BE2C (cell line): ENCODE measurements at places on chromosomes 1 and 21.

DNA sequence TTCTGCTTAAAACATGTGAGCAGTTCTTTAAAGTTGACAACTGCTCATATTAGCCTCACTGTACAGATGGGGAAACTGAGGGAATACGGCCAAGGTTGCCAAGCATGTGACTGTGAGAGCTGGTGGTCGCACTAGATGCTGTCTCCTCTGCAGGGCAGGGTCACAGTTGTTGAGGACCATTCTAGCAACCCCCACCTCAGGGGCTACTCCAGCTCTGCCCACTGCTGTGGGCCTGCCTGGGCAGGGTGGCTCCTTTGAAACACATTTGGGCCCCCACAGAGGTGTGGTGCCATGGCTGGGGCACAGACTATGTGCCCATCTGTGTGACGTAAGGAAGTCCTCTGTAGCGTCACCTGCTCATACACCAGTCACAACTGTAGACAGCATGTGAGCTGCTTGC lies 779 bp downstream of the THEM5 start:
- no peak for DNase-seq

DNA sequence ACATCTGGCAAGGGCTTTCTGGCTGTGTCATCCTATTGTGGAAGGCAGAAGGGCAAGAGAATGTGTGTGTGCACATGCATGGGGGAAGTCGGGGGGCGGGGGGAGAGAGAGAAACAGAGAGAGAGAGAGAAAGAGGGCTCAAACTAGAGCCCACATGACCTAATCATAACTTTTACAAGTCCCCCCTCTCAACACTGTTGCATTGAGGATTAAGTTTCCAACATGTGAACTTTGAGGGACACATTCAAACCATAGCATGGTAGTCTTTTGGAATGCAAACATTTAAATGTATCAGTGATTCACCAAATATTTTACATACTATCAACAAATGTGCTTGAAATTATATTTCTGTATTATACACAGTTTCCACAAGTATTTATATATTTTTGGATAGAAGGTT lies 655.4 kb upstream of the B3GALT2 start:
- no peak for DNase-seq

DNA sequence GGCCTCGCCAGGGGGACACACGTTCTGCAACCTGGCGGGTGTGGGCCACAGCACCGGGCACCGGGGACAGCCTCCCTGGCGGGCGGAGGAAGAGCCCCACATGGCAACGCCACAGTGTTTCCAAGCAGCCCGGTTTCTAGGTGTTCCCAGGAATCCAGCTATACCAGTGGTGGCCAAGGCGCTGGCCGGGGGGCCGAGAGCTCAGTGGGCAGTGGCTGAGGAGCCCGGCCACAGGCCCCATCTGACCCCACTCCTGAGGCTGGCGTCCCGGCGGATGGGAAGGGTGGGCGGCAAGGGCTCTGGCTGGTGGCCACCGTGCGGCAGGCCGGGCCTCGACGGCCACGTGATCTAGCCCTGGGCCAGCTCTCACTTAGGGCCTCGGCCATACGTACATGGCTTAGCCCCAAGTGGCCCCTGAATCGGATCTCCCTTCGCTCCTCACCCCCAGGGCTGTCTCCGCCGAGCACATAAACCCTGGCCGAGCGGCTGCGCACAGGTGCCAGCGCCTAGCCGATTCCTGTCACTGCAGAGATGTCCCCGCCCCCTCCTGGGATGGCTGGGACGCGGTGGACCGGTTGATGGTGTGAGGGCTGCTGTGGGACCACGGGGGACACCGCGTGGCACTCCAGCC lies 68.7 kb downstream of the MORN1 start:
- no peak for DNase-seq

- DNase-seq: no peak
Measured at GRCh38 chr1:2604156-2604843, 17.7 kb downstream of the PRXL2B start.

DNA sequence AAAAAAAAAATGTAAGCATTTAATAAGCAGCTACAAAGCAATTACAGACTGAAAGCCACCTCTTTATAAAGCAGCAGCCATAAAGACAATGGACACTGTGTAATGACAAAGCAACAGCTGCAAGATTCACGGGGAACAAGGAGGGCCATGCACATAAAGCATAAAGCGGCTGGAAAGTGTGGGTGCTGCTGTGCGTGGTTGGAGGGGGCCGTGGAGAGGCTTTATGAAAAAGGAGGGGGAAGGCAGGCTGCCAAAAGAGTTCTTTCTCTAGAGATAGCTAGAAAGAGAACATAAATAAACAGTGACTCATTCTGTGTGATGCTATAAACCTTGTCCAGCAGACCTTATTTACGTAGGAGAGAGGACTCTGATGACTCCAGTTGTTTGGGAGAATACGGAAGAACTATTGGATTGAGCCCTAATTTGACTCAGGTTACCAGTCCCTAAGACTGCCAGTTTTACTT lies 49.3 kb downstream of the ADAMTS1 start:
- peak; percentile 32 for DNase-seq

- no peak for DNase-seq
Measured at GRCh38 chr1:15160626-15161025, 7.1 kb downstream of the TMEM51 start.

DNA sequence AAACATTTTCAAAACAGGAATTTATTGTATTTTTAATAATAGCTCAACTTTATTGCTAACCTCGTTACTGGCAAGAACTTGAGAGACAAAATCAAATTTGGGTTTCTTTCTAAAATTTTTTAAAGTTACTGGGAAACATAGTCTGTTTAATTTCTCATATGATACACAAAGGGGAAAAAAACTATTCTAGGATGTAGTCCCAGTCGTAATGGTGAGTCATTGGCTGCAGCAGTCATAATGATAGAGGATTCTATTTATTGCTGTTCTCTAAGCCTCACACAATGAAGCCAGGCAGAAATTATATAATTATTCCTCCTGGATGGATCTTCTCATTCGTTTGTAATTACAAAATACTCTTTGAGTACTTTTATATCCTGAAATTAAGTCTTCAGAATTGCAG lies 326.5 kb upstream of the SGIP1 start:
- DNase-seq: no peak

GRCh38 chr1:214146523-214146922 lies 134.4 kb upstream of the SMYD2 start:
- DNase-seq: peak; percentile 30

GRCh38 chr21:43278359-43278758 lies 109.6 kb downstream of the CRYAA start:
- DNase-seq: no peak
